Testis (tissue), 5 donors: ENCODE measurements at places on chromosomes 12 and 14. TPM values are rescaled to one million over a fixed set of nuclear protein-coding genes. Genes with fewer than 3 reads are reported as not detected.

DNA sequence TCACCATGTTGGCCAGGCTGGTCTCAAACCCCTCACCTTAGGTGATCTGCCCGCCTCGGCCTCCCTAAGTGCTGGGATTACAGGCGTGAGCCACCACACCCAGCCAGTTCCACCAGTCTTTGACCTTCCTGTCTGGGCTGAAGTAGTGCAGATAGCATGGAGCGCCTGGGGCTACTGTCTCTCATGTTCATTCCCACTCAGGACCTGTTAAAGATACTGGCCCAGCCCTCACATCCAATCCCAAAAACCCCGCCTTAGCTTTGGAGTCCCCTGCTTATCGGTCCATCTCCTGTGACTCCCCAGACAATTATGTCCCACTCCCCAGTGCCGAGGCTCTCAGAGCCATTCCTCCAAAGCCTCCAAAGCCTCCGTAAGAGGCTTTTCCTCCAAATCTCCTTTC, 12.0 kb upstream of the CELA1 start:
- no peaks in the 10 kb centered on the region for H3K27me3 ChIP-seq
- H3K4me3 ChIP-seq = no peak overlapping the region
- H3K27ac ChIP-seq = no peak overlapping the region

- no peak for DNase-seq
- no peaks in the 10 kb centered on the region for H3K36me3 ChIP-seq
- H3K27ac ChIP-seq = no peak overlapping the region
- no peak overlapping the region for H3K4me3 ChIP-seq
- H3K27me3 ChIP-seq = no peaks in the 10 kb centered on the region
Measured at GRCh38 chr12:96274331-96274730, 80.2 kb downstream of the ELK3 start.

DNA sequence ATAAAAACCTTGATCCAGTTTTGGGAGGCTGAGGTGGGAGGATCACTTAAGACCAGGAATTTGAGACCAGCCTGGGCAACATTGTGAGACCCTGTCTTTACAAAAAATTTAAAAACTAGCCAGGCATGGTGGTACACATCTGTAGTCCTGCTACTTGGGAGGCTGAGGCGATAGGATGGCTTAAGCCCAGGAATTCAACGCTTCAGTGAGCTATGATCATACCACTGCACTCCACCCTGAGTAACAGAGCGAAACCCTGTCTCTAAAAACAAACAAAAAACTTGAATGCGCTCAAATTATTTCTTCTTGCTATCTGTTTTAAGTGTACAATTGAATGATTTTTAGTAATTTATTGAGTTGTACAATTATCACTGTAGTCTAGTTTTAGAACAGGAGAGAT, 20.1 kb downstream of the WDR20 start:
- no peak overlapping the region for H3K4me3 ChIP-seq
- H3K27me3 ChIP-seq = no peaks in the 10 kb centered on the region
- H3K36me3 ChIP-seq = no peaks in the 10 kb centered on the region
- DNase-seq = no peak

DNA sequence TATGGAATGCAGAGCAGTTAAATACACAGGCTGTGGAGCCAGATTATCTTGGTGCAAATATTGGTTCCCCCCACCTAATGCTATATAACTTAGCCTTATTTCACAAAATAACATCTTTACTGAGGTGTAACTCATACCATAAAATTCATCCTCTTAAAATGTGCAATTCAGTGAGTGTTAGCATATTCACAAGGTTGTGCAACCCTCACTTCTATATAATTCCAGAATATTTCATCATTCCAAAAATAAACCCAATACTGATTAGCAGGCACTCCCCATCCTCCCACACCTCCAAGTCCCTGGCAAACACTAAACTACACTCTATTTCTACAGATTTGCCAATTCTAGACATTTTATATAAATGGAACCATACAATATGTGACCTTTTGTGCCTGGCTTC, 116.3 kb upstream of the CNTN1 start:
- H3K4me3 ChIP-seq = no peak overlapping the region
- no peak overlapping the region for H3K27ac ChIP-seq
- no peak for DNase-seq
- no peaks in the 10 kb centered on the region for H3K36me3 ChIP-seq

DNA sequence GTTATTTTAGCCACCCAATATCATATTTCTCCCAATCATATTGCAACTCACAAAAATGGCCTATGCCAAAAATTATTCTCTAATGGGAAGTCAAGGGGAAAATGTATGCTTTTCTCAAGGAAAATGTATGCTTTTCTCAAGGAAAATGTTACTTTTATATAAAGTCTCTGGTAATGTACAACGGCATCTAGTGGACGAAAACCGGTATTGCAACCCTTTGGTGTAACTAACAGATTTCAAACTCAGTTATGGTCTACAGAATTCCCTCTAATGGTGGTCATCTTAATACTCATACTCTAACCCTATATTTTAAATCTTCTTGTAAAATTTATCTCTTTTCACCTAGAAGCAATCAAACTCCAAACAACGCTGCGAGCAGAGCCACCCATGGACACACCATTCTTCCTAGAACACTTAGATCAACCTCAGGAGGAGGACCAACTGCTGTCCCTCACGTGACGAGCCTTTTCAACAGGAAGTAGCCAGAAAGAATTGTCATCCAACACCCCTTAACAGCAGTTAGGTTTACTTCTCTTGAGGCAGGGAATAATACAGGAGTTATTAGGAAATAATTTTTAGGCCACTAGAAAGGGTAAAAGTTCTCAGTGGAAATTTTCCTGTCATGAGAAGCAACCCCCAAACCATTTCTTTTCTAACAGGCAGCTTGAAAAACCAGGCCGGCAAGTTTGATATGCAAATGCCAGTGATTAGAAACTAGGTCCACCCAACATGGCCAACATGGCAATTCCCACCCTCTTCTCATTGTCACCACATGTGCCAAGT, 20.1 kb downstream of the APOBEC1 start:
- H3K27me3 ChIP-seq = no peaks in the 10 kb centered on the region
- no peak overlapping the region for H3K4me3 ChIP-seq
- peak; percentile 67 for DNase-seq
- no peaks in the 10 kb centered on the region for H3K4me1 ChIP-seq

- no peaks in the 10 kb centered on the region for H3K27me3 ChIP-seq
- no peaks in the 10 kb centered on the region for H3K4me1 ChIP-seq
- no peak overlapping the region for H3K27ac ChIP-seq
- no peaks in the 10 kb centered on the region for H3K36me3 ChIP-seq
- no peak overlapping the region for H3K4me3 ChIP-seq
Measured at GRCh38 chr12:97159377-97159776, 252.3 kb downstream of the NEDD1 start.

DNA sequence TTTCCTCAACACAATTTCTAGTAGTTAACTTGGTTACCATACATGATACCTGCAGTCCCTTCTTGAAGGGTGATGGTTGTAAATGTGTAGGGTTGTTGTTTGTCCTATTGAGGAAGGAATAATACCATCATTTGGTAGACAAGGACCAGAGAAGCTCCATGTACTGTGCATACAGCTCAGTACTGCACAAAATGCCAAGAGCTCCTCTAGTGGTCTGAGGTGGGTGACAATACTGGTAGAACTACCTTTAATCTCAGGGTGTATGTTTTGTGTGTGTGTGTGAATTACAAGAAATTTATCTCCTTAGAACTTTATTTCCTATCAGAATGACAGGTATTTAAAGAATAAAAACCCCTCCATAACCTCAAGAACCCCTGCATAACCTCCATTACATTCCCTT, 575.3 kb downstream of the TMTC2 start:
- H3K4me3 ChIP-seq = no peak overlapping the region
- no peaks in the 10 kb centered on the region for H3K4me1 ChIP-seq
- H3K27me3 ChIP-seq = no peaks in the 10 kb centered on the region
- H3K36me3 ChIP-seq = no peaks in the 10 kb centered on the region
- H3K27ac ChIP-seq = no peak overlapping the region

GRCh38 chr14:64444140-64444539, 21.2 kb upstream of the AKAP5 start:
- H3K4me1 ChIP-seq = peaks cover 4% of the 10 kb centered on the region
- no peak overlapping the region for H3K4me3 ChIP-seq
- H3K36me3 ChIP-seq = no peaks in the 10 kb centered on the region
- H3K27me3 ChIP-seq = no peaks in the 10 kb centered on the region
- H3K27ac ChIP-seq = no peak overlapping the region
- DNase-seq = no peak

DNA sequence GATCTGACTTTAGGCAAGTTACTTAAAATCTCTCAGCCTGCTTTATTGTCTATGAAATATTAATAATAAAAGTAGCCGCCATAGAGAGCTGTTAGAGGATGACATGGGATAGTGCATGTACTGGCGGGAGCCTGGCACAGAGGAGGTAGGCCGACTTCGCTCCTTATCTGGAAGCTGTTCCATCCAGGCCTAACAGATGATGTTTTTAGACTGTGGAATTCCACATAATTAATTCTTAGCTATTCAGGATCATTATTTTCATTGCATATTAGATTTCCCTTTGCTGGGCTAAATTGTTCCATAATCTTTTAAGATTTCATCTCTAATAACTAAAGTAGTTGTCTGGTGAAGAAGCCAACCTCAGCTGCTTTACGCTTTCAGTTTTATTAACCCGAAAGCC, 30.8 kb downstream of the CNTN1 start:
- H3K27ac ChIP-seq = no peak overlapping the region
- H3K36me3 ChIP-seq = no peaks in the 10 kb centered on the region
- no peaks in the 10 kb centered on the region for H3K27me3 ChIP-seq
- no peak for DNase-seq

GRCh38 chr14:68922886-68923285, 56.2 kb downstream of the ACTN1 start:
- no peaks in the 10 kb centered on the region for H3K36me3 ChIP-seq
- no peak overlapping the region for H3K4me3 ChIP-seq
- no peak for DNase-seq
- H3K4me1 ChIP-seq = no peaks in the 10 kb centered on the region
- H3K27me3 ChIP-seq = no peaks in the 10 kb centered on the region

DNA sequence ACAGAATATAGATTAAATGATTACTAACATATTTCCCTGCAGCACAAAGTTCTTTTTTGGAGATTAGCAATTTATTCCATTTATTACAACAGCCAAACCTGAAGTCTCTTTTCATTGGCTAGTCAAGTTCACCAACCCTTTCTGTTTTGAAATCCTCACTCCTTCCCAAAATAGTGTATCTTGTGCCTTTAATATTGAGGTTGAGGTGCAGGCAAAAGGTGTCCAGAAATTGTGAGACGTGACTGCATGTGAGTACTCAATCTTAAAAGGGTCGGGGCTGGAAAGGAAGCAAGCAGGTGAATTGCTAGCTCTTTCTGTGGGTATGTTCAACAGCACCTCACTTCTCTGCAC, 11.1 kb upstream of the FOXN3 start:
- H3K27me3 ChIP-seq = no peaks in the 10 kb centered on the region
- no peak for DNase-seq
- H3K27ac ChIP-seq = peak overlapping the region; percentile 86
- H3K4me3 ChIP-seq = peak overlapping the region; percentile 2
- H3K36me3 ChIP-seq = no peaks in the 10 kb centered on the region

DNA sequence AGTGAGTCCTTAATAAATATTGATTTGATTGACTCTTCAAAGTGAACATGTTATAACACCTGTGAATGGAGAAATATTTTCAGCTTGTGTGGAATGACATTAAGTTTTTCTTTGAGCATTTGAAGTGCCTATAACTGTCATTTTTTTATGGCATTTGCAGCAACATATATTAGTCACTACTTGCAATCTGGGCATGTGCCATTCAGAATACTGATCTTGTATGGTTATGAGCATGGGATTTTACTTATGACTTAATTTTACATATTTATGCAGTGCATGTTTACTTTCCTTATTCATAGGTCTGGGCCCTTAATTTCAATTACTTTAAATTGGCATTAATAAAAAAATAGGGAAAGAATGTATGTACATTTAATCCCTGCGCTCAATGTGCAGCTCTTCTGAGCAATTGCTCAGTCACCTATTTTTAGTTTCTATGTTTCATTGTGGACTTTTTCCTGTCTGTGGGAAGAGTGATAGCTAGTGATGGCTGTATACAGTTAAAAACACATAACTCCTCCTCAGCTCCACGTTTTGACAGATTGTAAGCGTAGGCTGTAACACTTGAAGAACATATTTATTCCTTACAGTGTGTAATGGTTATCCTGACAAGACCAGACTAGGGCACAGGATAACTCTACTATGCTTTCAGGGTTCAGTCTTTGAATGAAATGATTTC, 339.6 kb downstream of the SNAPC1 start:
- no peaks in the 10 kb centered on the region for H3K27me3 ChIP-seq
- H3K4me1 ChIP-seq = no peaks in the 10 kb centered on the region
- no peaks in the 10 kb centered on the region for H3K36me3 ChIP-seq
- H3K4me3 ChIP-seq = no peak overlapping the region

DNA sequence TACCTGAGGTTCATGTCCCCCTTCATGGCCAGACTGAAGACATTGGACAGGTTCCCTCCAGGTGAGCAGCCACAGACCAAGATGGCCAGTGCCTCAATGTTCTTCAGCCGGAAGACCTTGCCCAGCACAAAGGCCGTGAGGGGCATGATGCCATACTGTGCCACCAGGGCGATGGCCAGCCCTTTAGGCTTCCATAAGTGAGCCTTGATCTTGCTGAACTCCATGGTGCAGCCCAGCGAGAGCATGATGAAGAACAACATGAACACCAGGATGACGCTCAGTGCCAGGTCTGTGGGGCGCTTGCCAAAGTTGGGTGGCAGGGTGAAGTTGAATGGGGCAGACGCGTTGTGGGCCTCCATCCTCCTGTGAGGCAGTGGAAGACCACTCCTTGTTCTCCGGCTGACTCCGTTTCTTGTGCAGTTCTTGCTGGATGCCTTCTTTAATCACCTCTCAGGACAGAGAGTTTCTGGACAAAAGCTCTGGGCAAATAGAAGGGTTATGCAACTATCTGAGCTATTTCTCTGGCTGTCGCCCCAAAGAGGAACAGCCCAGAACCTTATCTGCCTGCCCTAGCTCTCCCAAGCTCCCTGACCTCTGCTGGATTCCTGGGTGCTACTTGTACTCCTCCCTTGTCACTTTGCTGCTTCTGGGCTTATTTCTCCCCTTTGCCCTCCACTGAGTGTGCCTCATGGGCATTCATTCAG, at the start of gene SLC10A1:
Gene SLC10A1, minus strand, starts transcription at position 445 of the 704 bp plus-strand sequence. Its CDS starts 86 bp downstream, at position 359.
- no peaks in the 10 kb centered on the region for H3K27me3 ChIP-seq
- DNase-seq = peak; percentile 24
- H3K36me3 ChIP-seq = no peaks in the 10 kb centered on the region

GRCh38 chr12:15863984-15864383, 18.2 kb upstream of the STRAP start:
- H3K36me3 ChIP-seq = no peaks in the 10 kb centered on the region
- DNase-seq = no peak
- no peak overlapping the region for H3K27ac ChIP-seq
- H3K4me3 ChIP-seq = no peak overlapping the region

GRCh38 chr12:57632073-57632957, 686 bp downstream of the B4GALNT1 start:
- H3K4me3 ChIP-seq = peak overlapping the region; percentile 68
- no peak overlapping the region for H3K27ac ChIP-seq
- H3K27me3 ChIP-seq = no peaks in the 10 kb centered on the region
- DNase-seq = peak; percentile 14
- H3K4me1 ChIP-seq = peaks cover 14% of the 10 kb centered on the region

- H3K36me3 ChIP-seq = no peaks in the 10 kb centered on the region
- no peaks in the 10 kb centered on the region for H3K27me3 ChIP-seq
- H3K27ac ChIP-seq = peak overlapping the region; percentile 2
- no peaks in the 10 kb centered on the region for H3K4me1 ChIP-seq
- DNase-seq = peak; percentile 60
Measured at GRCh38 chr12:92561543-92561899, 141.3 kb upstream of the PLEKHG7 start.

The MYBPC1 gene
- 3.7 TPM for total RNA-seq

The KCNMB4 gene
- 8.8 TPM for total RNA-seq

The TEX52 gene
- 4.7 TPM for total RNA-seq

The HOXC13 gene
- total RNA-seq = 0.63 TPM

The GLS2 gene
- total RNA-seq = 3.8 TPM

The CAPZA3 gene
- 186 TPM for total RNA-seq
